ENCODE measurements at places on chromosomes 3 and 15.

- no peak for DNase-seq
Measured at GRCh38 chr3:154716170-154716569, 286.2 kb upstream of the GPR149 start.

DNA sequence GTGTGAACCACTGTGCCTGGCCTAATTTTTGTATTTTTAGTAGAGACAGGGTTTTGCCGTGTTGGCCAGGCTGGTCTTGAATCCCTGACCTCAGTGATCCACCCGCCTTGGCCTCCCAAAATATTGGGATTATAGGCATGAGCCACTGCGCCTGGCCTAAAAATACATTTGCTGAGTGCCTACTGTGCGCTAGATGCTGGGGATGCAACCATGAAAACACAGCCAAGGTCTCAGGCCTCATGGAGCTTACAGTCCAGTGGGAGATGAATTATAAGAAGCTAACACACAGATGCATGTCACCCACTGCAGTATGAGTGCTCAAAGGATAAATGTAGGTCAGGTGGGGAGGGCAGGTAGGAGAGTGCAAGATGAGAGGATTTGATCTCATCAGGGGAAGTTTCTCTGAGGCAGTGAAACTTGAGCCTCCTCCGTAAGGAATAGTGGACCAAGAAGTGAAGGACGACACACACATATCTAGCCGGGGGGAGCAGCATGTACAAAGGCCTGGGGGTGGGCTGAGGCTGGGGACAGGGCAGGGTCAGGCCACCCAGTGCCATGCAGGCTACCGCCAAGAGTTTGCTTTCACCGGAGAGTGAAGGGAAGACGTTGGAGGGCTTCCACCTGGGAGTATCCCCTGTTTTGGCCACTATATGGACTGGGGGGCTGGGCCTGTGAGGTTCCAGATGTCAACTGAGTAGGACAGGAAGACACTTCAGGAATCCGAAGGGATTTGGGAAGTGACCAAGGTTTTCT lies 24.3 kb downstream of the IRAK2 start:
- DNase-seq = no peak

DNA sequence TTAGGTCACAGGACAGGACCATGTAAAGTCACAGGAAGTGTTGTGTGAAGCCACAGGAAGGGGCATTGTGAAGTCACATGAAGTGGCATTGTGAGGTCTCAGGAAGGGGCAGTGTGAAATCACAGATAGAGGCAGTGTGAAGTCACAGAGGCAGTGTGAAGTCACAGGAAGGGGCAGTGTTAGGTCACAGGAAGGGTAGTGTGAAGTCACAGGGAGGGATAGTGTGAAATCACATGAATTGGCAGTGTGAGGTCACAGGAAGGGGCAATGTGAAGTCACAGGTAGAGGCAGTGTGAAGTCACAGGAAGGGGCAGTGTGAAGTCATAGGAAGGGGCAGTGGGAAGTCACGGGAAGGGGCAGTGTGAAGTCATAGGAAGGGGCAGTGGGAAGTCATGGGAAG lies 37.9 kb downstream of the GASK1A start:
- DNase-seq = no peak

DNA sequence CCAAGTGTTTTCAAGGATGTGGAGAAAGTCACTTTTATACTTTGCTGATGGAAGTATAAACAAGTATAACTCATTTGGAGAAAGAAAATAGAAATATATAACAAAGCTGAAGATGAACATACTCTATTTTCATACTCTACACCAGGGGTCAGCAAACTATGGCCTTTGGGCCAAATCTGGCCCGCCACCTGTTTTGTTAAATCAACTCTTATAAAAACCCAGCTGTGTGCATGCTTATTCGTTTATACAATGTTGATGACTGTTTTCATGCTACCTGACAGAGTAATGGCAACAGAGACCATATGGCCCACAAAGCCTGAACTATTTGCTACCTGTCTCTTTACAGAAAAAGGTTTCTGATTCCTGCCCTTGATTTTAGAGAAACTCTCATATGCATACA lies 124.0 kb downstream of the NR1D2 start:
- no peak for DNase-seq

- DNase-seq = no peak
Measured at GRCh38 chr3:141811348-141811747, 48.1 kb downstream of the GRK7 start.

DNA sequence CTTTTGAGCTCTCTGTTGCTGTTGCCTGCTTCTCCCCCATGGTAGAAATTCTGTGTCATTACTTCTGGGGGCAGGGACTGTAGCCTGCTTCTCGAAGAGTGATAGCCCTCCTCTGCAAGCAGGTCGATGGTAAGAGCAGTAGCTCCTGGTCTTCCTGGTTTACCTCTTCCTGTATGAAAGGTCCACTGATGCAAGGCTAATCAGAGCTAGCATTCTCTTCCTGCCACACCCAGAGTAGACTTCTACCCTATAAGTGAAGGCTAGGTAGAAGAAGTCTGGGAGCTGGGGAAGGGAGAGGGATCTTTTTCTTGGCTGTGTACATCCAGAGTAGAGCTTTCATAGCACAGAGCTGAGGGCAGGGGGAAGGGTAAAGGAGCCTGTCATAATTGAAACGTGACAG lies 357.0 kb downstream of the SQOR start:
- no peak for DNase-seq

- no peak for DNase-seq
Measured at GRCh38 chr3:189567766-189568420, 63.3 kb upstream of the TP63 start.

- no peak for DNase-seq
Measured at GRCh38 chr15:75008629-75009326, 13.4 kb downstream of the SCAMP5 start.

- DNase-seq = no peak
Measured at GRCh38 chr15:87961851-87962420, 294.6 kb downstream of the NTRK3 start.

DNA sequence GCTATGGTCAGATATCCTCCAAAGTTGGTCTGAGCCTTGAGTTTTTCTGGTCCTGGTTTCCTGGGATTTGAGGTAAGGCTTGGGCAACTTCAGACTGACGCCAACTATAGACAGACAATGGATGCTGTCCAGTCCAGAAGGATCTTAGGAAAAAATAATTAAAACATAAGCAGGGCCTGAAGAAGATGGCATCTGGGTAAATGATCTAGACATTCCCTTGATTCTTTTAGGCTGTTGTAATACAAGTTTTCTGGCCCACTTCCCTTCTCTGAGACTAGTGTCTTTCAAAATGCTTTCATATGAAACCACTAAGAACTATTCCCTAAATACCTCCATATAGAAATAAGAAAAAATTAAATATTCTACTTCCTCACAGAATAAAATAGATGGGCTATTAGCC lies 47.7 kb upstream of the PLXND1 start:
- DNase-seq = no peak

- no peak for DNase-seq
Measured at GRCh38 chr15:28167042-28167441, 67.9 kb upstream of the OCA2 start.

DNA sequence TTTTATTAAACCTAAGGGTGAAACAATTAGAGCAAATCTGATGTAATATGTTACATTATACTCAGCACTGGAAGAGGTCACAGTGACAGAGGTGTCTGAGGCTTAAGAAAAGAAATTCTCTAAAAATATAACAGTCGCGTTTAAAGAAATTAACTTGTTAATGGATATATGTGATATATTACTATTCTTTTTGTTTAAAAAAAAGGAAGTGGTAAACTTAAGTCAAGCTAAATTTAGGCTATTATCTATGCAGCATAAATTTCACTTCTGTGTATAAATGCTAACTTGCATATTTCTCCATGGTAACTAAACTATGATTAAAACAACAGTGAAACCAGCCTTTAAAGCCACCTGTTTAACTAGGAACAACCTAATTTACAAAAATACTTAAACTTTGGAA lies 191.3 kb downstream of the FOXP1 start:
- no peak for DNase-seq

DNA sequence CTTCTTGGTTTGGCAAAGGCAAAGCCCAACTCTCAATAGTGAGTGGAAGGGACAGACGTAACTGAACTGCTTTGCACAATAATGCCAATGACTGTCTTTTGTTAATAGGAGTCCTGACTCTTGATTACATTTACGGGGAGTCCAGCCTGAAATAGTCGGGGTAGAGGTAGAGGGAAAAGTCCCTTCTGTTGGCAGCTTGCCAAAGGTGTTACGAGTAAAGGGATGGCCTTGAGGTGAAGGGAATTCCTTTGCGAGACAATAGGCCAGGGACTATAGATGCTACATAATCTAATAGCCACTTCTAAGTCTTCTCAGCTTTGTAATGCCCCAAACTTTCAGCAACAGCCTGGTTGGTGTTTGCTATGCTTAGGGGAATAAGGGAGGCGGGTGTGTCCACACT lies 2.2 kb upstream of the SENP2 start:
- DNase-seq = no peak

GRCh38 chr15:89566181-89566580 lies 9.1 kb upstream of the TICRR start:
- no peak for DNase-seq

DNA sequence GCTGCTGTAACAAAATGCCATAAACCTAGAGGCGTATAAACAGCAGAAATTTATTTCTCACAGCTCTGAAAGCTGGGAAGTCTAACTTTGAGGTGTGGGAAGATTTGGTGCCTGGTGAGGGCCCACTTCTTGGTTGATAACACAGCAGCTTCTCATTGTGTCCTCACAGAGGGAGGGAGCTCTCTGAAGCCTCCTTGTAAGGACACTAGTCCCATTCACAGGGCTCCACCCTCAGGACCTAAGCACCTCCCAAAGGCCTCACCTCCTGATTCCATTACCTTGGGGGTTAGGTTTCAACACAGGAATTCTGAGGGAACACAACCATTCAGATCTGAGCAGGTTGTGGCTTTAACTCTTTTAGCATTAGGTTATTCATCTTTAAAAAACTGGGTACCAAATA lies 380.3 kb upstream of the ATP10A start:
- no peak for DNase-seq

DNA sequence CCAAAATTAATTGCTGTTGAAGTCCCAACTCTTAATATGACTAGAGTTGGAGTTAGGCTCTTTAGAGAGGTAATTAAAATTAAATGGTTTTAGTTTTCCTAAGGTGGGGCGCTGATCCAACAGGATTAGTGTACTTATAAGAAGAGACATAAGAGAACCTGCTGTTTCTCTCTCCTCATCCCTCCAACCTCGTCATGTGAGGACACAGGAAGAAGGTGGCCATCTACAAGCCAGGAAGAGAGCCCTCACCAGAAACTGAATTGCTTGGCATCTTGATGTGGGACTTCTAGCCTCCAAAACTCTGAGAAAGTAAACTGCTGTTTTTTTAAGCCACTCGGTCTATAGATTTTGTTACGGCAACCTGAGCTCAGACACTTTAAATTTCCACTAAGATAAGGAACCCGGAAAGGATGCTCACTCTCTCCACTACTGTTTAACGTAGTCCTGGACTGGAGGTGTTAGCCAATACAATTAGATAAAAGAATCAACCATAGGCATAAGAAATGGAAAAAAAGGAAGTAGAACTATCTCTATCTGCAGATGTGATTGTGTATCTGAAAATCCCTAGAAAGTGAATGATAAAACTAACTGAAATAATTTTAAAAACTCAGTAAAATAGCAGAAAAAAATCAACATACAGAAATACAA lies 26.8 kb downstream of the DCBLD2 start:
- no peak for DNase-seq

GRCh38 chr3:193620650-193621049 lies 27.6 kb downstream of the OPA1 start:
- DNase-seq = no peak

DNA sequence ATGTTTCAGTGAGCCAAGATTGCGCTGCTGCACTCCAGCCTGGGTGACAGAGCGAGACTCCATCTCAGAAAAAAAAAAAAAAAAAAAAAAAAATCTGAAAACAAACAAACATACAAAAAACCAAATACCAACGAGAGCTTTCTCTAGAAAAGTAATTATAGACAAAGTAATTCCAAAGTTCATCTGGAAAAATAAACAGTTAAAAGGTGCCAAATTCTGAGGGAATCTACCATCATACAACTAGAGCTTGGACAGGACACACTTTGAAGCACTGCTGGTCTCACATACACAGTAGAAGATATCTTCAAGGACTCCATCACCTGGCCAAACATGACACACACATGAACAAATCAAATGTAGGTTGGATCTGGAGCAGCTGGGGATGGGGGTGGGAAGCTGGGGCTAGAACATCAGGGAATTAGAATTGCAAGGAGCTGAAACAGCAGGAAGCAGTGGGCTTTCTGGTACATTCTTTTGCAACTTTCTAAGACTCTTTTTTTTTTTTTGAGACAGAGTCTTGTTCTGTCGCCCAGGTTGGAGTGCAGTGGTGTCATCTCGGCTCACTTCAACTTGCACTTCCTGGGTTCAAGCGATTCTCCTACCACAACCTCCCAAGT lies 41.1 kb upstream of the CTSH start:
- no peak for DNase-seq

Measured in activated naive CD4-positive, alpha-beta T cell treated with anti-CD3 and anti-CD28 coated beads, Interleukin-2, amount 50 U/mL, for 16 hours (primary cell).